NCI-H524 (cell line): ENCODE measurements at places on chromosomes 5 and 9.

- DNase-seq = no peak
These were observed 19.5 kb downstream of the MAN2A1 start for GRCh38 chr5:109709225-109709624.

DNA sequence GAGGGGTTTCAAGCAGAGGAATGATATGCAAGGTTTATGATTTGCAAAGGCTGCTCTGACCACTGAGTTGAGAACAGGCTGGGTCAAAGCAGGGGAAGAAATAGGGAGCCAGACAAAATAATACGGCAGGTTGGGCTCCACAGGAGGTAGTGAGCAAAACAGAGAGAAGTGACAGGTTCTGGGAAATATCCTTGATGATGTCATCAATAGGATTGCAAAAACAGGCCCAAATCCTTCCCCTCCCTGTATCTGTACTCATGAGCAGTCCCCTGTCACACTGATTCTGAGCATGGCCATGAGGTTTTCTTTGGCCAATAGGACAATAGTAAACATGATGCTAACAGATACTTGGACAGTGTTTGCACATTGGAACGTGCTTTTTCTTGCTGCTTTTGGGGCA, 471.8 kb upstream of the BRINP1 start:
- DNase-seq = no peak

- DNase-seq = peak; percentile 27
These were observed 232.3 kb upstream of the TBCA start for GRCh38 chr5:78008356-78008967.

GRCh38 chr9:121073038-121073437, 1.7 kb upstream of the CNTRL start:
- no peak for DNase-seq

DNA sequence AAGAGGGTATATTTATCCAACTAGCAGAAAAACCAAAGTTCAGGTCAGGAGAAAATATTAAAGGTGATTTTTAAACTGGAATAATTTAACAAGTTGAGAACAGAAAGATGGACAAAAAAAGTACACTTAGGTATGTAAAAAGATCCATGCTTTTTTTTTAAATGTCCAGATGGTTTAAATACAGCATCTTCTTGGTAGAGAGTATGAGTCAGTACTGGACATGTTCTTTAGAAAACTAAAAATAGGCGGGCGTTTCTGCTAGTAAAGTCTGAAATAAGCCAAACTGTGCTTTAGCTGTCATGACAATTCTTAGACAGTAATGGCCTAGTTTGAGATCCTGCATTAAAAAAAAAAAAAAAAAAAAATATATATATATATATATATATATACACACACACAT, 255.9 kb upstream of the ST8SIA4 start:
- DNase-seq = no peak

DNA sequence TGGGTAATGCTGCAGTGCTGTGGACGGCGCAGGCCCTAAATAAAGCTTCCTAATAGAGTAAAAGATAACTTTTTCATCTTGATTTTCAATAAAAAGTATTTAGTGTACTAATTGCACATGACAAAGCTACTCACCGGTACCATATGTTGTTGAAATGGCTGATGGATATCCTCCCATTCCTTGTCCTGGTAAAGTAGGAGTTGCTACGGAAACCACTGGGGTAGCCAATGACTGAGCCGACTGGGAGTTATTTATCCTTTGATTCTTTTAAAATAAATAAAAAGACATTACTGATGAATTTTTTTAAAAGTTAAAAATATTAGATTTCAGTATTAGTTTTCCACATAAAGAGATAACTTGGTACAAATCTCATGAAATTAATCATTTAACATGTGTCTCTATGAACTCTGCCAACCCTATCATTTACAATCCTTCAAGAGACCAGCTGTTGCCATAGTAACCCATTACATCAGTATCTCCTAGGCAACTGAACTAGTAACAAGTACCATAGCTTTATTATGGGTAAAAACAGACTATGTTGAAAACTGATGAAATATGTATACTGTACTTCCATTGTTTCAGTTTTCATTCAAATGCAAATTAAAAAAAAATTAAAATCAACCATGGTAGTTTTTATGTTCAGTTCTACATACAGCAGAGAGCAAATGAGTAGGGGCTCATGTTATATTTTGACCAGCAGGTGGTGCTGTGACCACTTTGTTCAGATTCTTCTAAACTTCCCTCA, 153.7 kb downstream of the MEF2C start:
- peak; percentile 78 for DNase-seq

DNA sequence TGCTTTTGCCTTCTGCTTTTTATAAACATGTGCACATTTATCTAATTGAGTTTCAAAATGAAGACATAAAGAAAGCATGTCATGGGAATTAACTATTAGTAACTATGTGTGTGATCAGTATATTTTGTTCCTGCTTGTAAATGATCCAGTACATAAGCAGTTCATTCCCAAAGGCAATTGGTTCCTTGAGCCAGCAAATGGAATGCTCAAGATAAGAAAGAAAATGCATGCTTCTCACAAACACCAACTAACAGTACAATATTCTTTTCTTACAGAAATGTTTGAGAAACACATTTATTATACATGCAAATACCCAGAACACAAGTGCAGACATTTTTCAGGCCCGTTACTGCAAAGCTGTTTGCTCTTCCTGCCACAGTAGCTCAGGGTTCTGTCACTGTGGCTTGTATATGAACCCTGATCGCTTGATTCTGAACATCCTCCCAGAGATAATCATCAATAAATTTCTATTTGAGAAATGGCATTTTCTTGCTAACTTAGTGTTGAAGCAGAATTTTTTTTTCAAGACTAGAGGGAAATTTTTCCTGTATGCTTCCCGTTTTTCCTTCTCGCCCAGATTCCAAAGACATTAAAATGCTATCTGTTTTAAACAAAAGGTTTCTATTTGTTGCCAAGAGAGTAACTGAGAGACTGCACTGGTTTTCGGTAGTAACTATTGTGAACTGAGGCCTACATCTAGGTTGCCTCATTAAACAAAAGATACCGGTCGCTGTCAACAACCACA, 1.9 kb downstream of the GNAQ start:
- DNase-seq = no peak

DNA sequence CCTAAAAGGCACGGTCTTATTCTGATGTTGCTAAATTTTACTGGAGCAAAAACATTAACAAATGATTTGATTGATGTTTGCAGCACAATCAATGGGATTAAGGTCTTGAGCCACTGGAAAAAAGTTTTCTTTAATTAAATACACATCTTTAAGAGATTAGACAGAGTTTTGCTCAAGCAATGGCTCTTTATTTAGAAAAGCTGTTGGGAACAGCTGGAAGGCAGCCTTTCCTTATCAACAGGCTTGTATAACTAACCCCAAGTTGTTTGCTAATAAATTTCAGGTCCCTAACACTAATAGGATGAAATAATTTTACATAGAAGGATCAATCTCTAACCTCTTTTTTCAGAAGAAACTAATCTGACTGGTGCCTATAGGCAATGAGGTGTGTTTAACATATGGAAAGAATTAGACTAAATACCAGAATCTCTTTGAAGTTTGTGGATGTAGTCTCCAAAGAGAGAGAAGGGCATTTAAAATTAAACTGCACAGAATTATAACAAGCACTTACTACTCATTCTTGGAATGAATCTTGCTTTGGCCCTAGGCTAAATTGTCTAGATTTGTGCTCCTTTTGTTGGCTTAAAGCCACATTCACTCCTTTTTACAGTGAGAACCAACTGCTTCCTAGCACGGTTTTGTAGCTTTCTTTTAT, 67.3 kb upstream of the TNFAIP8 start:
- no peak for DNase-seq

GRCh38 chr5:157004893-157005551, 42.0 kb upstream of the TIMD4 start:
- no peak for DNase-seq

DNA sequence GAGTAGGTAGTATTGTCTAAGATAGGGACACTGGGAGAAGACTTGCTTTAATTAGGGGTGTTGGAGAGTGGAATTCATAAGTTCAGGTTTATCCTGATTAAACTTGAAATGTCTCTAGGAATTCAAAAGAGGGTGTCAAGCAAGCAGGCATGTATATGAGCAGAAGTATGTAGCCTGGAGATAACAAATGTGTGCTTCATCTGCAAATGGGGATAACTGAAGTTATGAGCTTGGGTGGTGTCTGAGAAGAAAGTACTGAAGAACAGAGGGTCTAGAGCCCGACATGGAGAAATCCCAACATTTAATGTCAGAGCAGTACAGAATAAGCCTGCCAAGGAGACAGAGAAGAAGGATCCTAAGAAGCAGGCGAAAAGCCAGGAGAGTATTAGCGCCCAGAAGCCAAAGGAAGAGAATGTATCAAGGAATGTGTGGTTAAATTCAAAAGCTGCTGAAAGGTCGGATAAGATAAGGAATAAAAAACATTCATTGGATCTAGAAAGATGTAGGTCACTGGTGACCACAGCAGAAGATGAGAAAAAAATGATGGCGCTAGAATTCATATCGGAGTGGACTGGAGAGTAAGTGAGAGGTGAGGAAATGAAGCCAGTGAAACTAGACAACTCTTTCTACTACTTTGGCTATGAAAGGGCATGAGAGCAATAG, 401.5 kb upstream of the PIK3R1 start:
- no peak for DNase-seq

DNA sequence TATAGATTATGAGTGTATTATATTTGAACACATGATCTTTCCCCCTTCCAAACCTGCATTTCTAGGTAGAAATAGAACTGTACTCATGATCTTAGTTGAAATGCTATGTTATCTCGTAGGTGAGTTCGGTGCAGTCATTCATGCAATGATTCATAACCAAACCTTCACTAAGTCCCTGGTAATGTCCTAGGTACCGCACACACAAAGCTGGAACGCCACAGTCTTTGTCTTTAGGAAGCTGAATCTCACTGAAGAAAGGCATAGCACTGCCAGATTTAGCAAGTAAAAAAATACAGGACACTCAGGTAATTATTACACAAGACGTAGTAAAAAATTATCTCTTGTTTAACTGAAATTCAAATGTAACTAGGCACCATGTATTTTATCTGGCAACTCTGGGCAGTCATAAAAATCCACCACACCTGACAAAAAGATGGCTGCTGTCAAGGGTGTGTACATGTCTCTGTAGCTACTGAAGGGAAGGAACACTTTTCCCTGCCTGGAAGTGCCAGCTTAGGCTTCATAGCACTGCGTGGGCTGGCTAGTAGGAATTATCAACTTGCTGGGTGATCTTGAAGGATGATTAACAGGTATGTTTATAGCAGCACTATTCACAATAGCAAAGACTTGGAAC, 28.0 kb upstream of the TXN start:
- no peak for DNase-seq

- no peak for DNase-seq
These were observed 28.0 kb upstream of the CEP78 start for GRCh38 chr9:78207901-78208300.

- no peak for DNase-seq
These were observed 59.5 kb downstream of the VAV2 start for GRCh38 chr9:133932633-133933032.

- no peak for DNase-seq
These were observed 389.9 kb upstream of the DAP start for GRCh38 chr5:11150976-11151375.

GRCh38 chr5:139605887-139606286, 42.3 kb upstream of the CXXC5 start:
- DNase-seq = no peak

GRCh38 chr5:39452846-39453245, 28.1 kb upstream of the DAB2 start:
- no peak for DNase-seq

- DNase-seq = no peak
These were observed 60.4 kb upstream of the RGMB start for GRCh38 chr5:98713027-98713426.

GRCh38 chr5:17837757-17838156, 203.5 kb downstream of the TAF11L14 start:
- no peak for DNase-seq

GRCh38 chr9:113675475-113675941, 200.6 kb upstream of the ZNF618 start:
- no peak for DNase-seq

GRCh38 chr9:97604901-97605645, 28.1 kb downstream of the TSTD2 start:
- no peak for DNase-seq

DNA sequence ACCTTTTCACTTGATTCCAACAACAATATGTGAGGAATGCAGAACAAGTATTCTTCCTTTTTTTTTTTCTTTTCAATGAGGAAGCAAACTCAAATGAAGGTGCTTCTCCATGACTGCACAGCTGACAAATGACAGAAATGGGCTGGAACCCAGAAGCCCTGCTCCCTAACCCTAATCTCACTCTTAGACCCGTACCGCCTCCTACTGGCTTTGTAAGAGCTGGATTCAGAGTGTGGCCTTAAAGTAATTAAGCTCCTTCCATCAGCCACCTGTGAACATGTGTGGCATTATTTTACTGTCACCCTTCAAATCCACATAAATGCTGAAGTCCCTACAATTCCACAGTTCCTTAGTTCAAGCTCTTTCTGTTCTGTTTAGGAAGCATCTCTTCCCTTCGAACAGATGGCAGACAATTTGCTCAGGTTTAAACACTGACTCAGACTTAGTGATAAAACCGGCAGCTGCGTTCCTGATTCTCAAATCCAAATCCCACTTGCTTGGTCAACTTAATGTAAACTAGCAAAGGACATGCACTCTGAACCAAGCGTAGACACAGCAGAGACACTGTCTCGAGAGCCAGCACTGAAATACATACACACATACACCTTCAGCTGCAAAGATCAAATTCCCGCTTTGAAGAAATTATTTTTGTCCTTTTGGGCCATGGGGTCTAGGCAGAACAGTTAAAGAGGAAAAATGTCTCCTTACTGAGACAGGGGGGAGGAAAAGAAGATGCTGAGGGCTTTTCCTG, 316.7 kb upstream of the TLE4 start:
- DNase-seq = peak; percentile 80

- no peak for DNase-seq
These were observed 337.4 kb downstream of the ADAMTS6 start for GRCh38 chr5:65144136-65144871.

DNA sequence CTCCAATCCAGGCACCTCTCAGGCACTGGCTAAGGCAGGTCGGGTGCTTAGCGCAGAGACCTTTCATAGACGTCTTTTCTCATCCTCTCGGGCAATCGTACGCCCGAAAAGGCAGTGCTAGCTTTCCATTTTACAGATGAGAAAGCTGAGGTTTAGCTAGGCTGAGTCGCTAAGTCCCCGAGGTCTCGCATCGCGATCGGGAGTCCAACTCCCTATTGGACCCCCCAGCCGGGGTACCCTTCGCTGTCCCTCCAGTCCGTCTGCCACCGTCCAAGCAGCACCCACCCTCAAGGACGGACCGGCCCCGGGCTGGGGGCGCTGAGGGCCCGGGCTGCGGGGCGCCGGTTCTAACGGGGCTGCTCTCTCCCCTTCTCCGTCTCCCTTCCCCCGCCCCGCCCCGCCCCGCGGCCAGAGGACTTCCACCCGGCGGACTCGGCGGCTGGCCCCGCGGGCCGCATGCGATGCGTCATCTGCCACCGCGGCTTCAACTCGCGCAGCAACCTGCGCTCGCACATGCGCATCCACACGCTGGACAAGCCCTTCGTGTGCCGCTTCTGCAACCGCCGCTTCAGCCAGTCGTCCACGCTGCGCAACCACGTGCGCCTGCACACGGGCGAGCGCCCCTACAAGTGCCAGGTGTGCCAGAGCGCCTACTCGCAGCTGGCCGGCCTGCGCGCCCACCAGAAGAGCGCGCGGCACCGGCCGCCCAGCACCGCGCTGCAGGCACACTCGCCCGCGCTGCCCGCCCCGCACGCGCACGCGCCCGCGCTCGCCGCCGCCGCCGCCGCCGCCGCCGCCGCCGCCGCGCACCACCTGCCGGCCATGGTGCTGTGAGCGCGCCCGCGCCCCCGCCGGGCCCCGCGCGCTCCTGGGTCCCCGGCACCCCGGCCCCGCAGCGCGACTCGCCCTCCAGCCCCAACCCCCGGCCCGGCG, 12.5 kb upstream of the EXOSC2 start:
- DNase-seq = peak; percentile 94

- DNase-seq = no peak
These were observed 321.7 kb downstream of the SH3GL2 start for GRCh38 chr9:17900606-17901005.
